ENCODE measurements at places on chromosomes 7 and 10.

DNA sequence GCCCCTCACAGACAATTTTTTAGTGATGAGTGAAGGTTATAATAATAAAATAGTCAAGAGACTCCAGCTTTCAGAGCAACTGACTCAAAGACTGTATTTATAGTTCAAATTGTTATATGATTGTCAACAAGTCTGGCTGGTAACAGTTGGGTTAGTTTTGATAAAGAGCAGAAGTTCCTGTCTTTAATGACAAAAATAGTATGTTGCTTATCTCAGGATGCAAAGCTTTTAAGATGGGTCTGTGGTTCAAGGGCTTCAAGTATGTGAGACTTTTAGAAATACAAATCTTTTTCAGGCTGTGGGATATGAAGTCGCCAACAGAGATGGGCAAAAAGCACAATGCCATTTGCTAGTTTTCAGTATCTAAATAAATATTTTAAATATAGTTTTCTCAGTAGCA, 118.4 kb downstream of the ABCA13 start:
- no peak for DNase-seq

GRCh38 chr7:140564643-140565042, 76.0 kb downstream of the DENND2A start:
- no peak for DNase-seq

GRCh38 chr7:110677405-110677804, 413.5 kb upstream of the LRRN3 start:
- no peak for DNase-seq

GRCh38 chr7:158831738-158832091, 2.4 kb upstream of the ESYT2 start:
- DNase-seq, result no peak

DNA sequence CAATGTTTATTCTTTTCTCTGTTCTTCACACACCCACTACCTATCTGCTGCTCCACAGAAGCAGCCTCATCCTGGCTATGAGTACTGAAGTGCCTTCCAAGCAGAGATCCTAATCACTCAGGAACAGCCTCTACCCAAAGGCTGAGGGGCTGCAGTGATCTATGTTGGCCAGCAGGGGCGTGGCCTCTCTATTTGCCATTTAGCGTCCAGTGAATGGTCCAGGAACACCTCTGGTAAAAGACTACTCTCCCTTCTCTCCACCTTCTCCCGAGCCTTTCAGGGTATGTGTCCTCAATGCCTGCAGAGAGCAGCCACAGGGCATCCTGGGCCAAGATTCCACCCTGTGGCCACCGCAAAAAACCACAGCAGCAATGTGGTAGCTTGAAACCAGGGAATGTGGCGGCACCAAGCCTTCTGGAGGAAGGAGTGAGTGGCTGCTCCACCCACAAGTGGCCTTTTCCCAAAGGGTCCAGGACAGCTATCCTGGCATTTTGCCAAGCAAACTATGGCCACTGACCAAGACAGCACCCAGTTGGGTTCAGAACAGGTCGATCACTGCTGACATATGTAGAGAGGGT, 70.9 kb downstream of the SYPL1 start:
- DNase-seq, result peak; percentile 82

DNA sequence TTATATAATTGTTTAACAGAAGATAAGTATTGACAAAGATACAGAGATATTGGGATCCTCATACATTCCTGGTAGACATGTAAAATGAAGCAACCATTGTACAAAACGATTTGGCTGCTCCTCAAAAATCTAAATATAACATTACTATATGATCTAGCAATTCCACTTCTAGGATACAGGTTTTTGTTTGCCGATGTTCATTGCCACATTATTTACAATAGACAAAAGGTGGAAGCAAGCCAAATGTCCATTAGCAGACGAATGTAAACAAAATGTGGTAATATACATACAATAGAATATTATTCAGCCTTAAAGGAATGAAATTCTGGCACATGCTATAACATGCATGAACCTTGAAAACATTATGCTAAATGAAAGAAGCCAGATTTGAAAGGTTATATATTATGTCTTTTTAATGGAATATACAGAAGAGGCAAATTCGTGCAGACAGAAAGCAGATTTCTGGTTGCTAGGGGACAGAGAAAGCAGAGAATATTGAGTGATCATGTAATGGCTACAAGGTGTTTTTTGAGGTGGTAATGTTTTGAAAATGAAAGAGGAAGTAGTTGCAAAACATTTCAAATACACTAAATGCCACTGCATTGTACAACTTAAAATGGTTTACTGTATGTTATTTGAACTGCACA, 44.9 kb downstream of the POLR1F start:
- no peak for DNase-seq

DNA sequence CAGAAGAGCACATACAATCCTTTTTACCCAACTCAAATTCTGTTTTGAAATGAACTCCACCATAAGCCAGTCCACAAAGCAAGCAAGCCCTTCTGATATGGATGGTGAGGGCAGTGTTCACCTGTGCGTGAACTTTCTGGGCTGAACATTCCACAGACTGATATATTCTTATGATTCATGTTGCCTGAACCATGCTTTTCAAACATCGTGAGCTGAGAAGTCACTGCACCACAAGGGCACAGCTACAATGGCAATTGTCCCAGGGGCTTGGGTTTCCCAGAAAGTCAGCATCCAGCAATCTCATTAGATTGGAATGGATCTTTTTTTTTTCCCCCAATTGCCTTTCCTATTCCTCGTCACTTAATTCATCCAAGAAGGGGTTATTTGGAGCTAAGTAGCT, 86.9 kb upstream of the ZNF438 start:
- no peak for DNase-seq
